ENCODE measurements at places on chromosomes 7 and 10.

DNA sequence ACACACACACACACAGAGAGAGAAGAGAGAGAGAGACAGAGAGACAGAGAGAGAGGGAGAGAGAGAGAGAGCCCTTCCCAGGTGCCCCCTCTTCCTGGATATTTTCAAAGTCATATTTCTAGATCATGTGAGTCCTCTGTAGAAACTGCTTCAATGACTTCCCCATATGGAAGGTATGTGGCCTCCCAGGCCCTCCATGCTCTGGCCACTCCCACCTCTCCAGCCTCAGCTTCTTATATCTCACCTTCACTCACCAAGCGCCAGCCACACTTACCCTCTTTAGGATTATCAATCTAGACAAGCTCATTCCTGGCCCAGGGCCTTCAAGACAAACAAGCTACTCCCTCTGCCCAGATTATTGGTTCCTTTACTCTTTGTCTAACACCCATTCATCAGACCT, 259.7 kb downstream of the MTERF1 start:
- no peak for DNase-seq

GRCh38 chr7:1800902-1801301, 130.8 kb downstream of the ELFN1 start:
- no peak for DNase-seq

- peak; percentile 39 for DNase-seq
Observed at GRCh38 chr10:12412666-12413368, 63.5 kb downstream of the CAMK1D start.

DNA sequence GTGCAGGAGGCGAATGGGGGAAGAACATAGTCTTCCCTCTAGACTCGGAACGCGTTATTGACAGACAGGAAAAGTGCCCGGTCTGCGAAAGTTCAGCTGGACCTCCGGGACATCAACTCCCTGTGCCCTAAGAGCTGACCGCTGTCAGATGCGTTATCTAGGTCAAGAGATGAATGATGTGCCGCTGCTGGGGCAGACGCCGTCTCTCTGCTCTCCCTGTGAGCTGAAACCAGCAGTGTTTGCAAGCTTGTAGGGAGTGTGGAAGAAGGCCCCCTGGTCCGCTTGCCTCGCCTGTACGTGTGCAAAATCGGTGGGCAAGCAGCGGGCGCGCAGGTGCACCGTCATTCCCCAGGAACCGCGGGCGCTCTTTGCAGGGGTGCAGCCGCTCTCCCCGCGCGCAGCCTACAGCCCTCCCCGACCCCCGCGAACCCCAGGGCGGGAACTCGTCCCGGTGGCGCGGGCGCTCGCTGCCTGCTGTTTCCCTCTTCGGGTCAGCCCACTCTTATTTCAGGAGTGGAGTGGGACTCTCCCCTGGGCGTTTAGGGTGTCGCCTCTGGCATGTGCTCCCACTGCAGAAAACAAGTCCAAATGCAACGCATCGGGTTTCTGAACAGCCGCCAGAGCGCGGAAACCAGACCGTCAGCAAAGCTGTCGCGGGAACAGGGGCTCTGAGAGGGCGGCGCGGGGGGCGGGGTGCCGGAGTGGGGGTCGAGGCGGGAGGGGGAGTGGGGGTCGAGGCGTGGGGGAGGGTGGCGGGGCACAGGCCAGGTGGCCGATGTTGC, 1.8 kb upstream of the PFKFB3 start:
- DNase-seq = no peak

DNA sequence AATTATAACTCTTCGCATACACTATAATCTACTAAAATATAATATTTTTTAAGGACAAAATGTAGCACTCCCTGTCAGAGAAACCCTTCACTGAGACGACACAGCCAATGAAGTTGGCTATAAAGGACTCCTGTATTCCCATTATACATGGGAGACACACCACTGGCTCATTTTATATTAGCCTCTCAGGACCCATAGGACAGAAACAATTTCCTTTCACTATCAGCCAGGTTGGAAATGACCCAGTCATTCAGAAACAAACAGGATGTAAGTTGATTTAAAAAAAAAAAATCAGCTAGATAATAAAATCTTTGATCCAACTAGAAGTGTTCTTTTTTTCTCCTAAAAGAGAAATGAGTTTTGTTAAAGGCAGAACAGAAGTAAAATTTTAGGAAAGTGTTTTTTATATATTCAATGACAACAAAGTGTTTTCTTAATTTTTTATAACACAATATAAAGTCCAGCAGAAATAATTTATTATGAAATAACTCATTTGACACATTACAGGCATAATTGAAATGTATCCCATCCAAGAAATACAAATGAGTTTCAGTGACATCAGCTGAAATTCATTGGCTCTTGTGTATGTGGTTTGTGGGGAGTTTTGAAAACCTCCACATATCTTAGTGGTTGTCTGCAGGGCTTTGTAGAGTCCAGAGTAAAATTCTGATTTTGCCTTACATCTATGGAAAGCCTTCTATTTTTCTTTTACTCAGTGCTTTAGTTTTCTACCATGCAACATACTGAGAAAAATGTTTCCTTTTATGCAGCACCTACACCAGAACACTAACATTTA, 64.1 kb downstream of the CTTNBP2 start:
- DNase-seq = peak; percentile 1

- DNase-seq = no peak
Observed at GRCh38 chr10:7209458-7209857, 201.4 kb downstream of the SFMBT2 start.

DNA sequence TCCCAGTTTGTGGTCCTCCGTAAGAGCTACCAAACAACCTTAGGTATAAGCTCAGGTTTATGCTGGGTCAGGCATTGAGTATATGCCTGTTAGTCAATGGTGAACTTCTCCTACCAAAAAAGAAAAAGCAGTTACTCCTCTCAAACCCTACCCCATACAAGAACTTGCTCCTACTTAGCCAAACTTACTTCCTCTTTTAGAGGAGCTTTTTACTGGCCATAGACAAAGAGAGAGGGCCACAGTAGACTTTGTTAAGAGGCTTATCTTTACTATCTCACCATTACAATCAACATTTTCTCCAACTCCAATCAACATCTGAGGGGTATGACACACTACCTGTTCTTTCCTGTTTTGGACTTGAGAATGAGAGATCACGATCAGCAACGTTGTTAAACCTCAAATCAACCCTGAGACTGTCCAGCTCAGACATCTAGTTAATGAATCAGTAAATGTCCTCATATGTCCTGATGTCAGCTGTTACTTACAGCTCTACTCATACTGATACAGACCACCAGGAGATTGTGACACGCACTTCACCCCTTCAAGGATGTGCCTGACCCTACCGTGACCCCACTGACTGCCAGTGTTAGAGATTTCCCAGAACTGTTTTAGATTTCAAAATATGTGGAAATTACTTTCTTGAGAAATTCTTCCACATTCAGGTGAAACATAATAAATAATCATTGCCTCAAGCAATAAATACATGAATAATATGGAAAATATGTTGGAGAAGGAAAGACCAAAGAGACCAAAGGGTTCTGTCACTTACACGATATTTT, 18.4 kb upstream of the CCDC71L start:
- peak; percentile 80 for DNase-seq

GRCh38 chr7:16754856-16755317, 1.3 kb downstream of the TSPAN13 start:
- no peak for DNase-seq

GRCh38 chr7:115505136-115505535, 525.4 kb downstream of the TFEC start:
- no peak for DNase-seq

DNA sequence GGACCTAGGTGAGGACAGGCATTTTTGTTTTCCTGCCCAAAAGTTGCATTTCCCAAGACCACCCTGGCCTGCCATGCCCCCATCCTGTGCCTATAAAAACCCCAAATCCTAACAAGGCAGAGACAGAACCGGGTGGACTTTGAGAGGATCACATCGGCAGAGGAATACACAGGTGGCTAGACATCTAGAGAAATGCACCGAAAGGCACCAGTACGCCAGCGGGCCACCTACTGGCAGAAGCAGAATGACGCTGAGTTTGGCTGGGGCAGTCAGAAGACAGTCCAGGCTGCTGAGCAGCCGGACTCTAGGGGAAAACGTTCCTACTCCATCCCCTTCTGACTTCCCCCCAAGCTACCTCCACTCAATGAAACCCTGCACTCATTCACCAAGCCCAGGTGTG, 2.8 kb downstream of the AKR1C4 start:
- no peak for DNase-seq

- DNase-seq = no peak
Observed at GRCh38 chr7:641269-641671, 85.2 kb upstream of the DNAAF5 start.

- no peak for DNase-seq
Observed at GRCh38 chr7:78350926-78351325, 552.4 kb downstream of the PHTF2 start.

- DNase-seq = no peak
Observed at GRCh38 chr7:129103561-129104324, 40.8 kb upstream of the TSPAN33 start.

GRCh38 chr7:12968836-12969422, 281.5 kb downstream of the ARL4A start:
- no peak for DNase-seq

DNA sequence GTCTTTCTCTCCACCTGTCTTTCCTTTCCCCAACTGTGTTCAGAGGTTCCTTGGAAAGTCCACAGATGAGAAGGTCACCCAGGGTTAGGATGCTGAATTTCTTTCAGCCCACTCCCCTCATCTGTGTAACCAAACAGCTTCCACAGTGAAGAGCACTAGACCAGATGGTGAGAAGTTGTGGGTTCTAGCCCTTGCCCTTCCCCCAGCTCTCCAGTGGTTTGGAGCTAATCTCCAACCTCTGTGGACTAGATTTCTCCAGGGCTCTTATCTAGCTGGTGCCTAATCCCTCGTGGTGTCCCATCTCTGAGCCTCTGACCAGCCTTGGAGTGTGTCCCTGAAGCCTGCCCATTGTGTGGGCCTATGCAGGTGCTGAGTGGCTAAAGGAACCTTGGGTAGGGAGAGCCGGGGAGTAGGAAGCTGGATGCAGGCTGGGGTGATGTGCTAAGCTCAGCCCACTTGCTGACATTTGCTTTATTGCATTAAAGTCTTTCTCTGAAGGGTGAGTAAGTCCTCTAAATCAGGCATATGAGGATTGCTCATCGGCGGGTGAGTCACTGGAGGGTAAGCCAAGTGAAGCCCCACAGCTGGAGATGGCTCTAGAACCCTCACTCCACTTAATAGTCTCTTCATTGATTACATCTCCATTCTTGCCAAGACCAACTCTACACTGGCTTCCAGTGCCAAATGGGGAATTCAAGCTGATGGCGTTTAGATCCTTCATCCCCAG, 14.9 kb downstream of the DUSP5 start:
- peak; percentile 81 for DNase-seq

DNA sequence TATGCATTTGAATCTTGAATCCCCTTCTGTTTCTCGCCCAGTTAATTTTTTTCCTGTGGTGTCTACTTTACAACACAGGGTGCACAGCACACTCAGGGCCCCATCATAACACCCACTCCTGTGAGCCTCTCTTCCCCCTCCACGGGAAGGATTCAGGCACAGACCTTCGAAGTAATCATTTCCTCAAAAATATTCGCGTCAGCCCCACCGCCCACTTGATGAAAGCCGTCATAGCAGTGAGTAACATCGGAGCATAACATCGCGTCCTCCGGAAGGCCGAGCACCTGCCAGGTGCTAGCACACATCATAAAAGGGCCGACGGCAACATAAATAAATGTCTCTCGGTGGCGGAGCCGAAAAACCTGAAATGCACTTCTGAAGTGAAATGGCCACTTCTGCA, 201.7 kb upstream of the ADARB2 start:
- DNase-seq = peak; percentile 80

- DNase-seq = peak; percentile 74
Observed at GRCh38 chr10:124493214-124493882, 31.7 kb downstream of the LHPP start.

DNA sequence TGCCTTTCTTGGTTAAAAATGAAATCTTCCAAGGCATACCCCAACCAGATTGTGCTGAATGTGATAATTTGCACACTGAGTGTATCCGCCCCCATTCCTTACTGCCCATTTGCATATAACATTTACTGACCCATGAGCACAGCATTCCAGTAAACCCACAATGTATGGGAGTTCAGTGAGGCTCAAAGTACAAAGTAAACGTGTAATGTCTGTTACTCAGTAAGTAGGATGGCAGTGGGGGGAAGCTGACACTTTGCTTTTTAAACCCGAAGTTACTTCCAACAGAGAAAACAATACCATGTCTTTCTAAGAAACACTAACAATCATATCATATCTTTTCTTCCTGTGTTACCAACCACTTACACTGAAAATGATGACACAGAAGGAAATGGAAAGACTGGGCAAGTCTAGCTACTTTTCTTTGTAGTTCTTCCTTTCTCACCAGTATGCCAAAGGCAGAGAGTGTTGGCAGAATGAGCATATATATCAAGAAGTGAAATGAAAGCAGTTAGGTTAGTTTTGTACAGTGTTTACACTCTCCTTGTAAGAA, 27.1 kb upstream of the SOSTDC1 start:
- DNase-seq = no peak

DNA sequence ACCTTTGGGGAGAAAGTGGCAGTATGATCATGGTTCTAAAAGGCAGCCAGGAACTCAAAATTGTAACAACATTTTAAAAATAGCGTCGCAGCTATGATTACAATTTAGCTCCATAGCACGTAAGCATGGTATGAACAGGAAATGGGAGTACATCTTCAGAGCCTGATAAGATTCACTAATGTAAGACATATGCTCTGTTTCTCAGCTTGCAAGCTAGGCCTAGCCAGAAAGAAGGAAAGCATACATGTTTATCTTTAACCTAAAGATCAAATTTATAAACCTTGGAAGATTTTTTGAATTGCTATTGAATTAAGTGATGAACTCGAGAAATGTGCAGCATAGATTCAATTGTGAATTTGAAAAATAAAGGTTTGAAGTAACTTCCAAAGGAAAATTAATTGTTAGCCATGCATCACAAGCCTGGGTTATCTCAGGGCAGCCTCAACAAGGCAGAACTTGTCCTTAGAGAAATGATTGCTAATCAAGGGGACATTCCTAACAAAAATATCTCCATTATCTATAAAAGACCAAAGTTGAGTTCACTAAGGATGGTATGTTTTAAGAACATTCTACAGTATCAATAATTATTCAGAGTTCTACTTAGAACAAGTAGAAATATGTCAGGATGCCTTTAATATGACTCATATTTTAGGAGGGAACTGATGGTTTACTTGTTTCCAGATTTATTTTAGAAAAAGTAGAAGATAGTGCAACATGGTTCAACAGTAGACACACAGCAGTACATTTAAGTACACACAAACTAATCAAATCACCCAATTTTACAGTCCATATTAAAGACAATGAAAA, 38.8 kb upstream of the SEPTIN7 start:
- no peak for DNase-seq

DNA sequence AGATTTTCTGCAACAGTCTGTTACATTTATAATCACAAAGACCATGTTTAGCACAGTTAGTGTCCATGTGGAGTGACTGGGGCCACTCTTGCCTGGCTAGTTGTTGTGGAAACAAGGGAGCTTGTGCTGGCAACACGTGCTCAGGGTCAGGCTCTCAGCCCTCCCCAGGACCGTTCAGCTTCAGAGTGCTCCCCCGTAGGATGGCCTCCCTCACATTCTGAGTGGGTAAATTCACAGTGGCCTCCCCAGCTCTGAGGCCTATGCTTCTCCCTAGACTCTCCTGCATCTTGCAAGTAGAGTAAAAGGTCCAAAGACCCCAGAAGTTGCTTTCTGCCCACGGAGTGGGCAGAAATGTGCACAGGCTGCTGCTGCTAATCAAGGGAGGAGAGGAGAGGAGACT, 122.3 kb downstream of the ADCY1 start:
- DNase-seq = no peak
